Thyroid gland (tissue), 4 donors: ENCODE measurements at places on chromosomes 2 and 18. TPM values are rescaled to one million over a fixed set of nuclear protein-coding genes. Genes with fewer than 3 reads are reported as not detected.

PTPRN gene
- 4.4 TPM for total RNA-seq

STPG4 gene
- total RNA-seq: 0.22 TPM

PLCD4 gene
- total RNA-seq: 2.0 TPM

TEX44 gene
- total RNA-seq: not detected

GRCh38 chr2:51068237-51068636, 36.3 kb upstream of the NRXN1 start:
- no peaks in the 10 kb centered on the region for H3K36me3 ChIP-seq
- H3K27me3 ChIP-seq: no peaks in the 10 kb centered on the region
- no peak overlapping the region for H3K4me3 ChIP-seq
- no peak for DNase-seq
- no peaks in the 10 kb centered on the region for H3K4me1 ChIP-seq

DNA sequence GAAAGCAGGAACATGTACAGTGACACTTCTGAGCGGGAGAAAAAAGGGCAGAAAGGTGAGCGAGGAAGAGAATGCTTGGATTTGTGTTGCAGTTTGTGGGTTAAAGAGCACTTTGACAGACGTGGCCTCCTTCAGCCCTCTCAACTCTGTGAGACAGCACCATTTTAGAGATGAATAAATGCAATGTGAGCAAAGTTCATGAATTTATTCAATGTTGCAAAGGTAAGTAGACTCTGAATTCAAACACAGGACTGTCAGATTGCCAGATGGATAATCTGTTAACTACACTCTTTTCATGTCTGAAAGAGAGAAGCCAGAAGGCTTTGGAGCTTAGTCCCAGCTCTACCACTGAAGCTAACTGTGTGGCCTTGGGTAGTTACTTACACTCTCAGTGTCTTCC, 47.7 kb downstream of the BOD1L2 start:
- no peaks in the 10 kb centered on the region for H3K27me3 ChIP-seq
- DNase-seq: no peak
- no peak overlapping the region for H3K27ac ChIP-seq
- no peaks in the 10 kb centered on the region for H3K36me3 ChIP-seq
- H3K4me1 ChIP-seq: no peaks in the 10 kb centered on the region

DNA sequence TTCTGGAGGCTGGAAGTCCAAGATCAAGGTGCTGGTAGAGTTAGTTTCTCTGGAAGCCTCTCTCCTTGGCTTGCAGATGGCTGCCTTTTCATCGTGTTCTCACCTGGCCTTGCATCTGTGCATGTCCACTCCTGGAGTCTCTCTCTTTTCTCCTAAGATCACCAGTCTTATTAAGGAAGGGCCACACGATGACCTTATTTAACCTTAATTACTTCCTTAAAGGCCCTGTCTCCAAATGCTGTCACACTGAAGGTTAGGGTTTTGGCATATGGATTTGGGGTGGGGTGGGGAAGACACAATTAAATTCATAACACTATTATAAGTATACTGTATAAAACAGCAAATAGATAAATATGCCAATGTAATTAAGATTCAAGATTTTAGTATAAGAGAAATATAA, 402.4 kb upstream of the HS6ST1 start:
- no peak overlapping the region for H3K4me3 ChIP-seq
- no peak overlapping the region for H3K27ac ChIP-seq
- no peaks in the 10 kb centered on the region for H3K36me3 ChIP-seq
- H3K4me1 ChIP-seq: no peaks in the 10 kb centered on the region
